ENCODE measurements at places on chromosomes 1 and 21. TPM values are rescaled to one million over a fixed set of nuclear protein-coding genes. Genes with fewer than 3 reads are reported as not detected.

The KCNK2 gene
- 0.27 TPM for total RNA-seq

The KRTAP13-1 gene
- not detected for total RNA-seq

The PLA2G2C gene
- total RNA-seq = not detected

The KLHDC7A gene
- 0.95 TPM for total RNA-seq

The KPRP gene
- total RNA-seq = not detected

The FAM20B gene
- total RNA-seq = 36.5 TPM

The NBPF10 gene
- total RNA-seq = 2.2 TPM

The RABGAP1L gene
- total RNA-seq = 70.4 TPM

The CADM3 gene
- 3.2 TPM for total RNA-seq

The SLAMF7 gene
- total RNA-seq = 2.2 TPM

The C1QTNF12 gene
- 40.0 TPM for total RNA-seq

The PDXK gene
- 188 TPM for total RNA-seq

The EXTL1 gene
- total RNA-seq = 0.11 TPM

The IQCC gene
- total RNA-seq = 1.8 TPM

The LCK gene
- 2.0 TPM for total RNA-seq

The S100A12 gene
- total RNA-seq = not detected

The HSD3B1 gene
- total RNA-seq = 0.70 TPM

The TENT5C gene
- 30.7 TPM for total RNA-seq

The ANKRD35 gene
- total RNA-seq = 0.12 TPM

The SPRR2A gene
- not detected for total RNA-seq

The MROH9 gene
- not detected for total RNA-seq

The ZRANB2 gene
- 76.3 TPM for total RNA-seq

The LAPTM5 gene
- total RNA-seq = 10.7 TPM

The RALGPS2 gene
- 31.4 TPM for total RNA-seq

The SPTA1 gene
- not detected for total RNA-seq

The FCGR3A gene
- 3.7 TPM for total RNA-seq

The CCDC27 gene
- not detected for total RNA-seq

The OR2T12 gene
- total RNA-seq = not detected

The PHLDA3 gene
- 19.3 TPM for total RNA-seq

The SIPA1L2 gene
- 89.8 TPM for total RNA-seq

The ZNF593 gene
- total RNA-seq = 17.6 TPM

The B3GALT2 gene
- total RNA-seq = 0.50 TPM

All from left colon (tissue), 2 donors.